Caco-2 (cell line): ENCODE measurements at places on chromosomes 2 and 18.
A peak's percentile ranks its signal among the peaks of the same experiment; 100 is the strongest.

DNA sequence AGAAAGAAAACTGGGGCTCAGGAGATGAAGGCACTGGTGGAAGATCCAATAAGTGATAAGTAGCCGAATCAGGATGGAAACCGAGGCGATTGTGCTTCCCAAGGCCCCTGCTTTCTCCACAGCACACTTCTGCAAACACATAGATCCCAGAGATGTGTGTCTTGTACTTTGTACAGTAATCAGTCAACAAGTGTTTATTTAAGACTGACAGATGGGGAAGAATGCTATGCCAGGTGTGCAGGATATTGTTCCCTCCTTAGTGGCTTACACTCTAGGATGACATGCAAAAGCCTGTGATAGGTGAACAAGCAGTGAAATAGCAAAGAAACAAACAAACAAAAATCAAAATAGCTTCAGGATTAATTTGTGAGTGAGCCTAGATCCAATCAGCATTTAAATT lies 116.6 kb downstream of the ACTR3 start:
- DNase-seq = peak; percentile 55

- no peak for DNase-seq
Observed at GRCh38 chr2:63364866-63365265, 223.4 kb downstream of the WDPCP start.

GRCh38 chr2:85312404-85312803 lies 15.4 kb downstream of the TGOLN2 start:
- DNase-seq = no peak

DNA sequence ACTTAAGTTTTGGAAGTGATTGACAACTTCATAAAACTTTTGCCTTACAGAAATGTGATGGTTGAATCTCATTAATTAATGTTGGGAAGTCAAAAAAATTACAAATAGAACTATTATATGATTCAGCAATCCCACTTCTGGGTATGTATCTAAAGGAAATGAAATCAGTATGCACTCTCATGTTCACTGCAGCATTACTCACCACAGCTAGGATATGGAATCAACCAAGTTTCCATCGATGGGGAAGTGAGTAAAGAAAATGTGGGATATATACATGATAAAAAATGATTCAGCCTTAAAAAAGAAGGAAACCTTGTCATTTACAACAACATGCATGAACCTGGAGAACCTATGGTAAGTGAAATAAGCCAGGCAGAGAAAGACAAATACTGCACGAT lies 112.4 kb upstream of the WDR75 start:
- no peak for DNase-seq

DNA sequence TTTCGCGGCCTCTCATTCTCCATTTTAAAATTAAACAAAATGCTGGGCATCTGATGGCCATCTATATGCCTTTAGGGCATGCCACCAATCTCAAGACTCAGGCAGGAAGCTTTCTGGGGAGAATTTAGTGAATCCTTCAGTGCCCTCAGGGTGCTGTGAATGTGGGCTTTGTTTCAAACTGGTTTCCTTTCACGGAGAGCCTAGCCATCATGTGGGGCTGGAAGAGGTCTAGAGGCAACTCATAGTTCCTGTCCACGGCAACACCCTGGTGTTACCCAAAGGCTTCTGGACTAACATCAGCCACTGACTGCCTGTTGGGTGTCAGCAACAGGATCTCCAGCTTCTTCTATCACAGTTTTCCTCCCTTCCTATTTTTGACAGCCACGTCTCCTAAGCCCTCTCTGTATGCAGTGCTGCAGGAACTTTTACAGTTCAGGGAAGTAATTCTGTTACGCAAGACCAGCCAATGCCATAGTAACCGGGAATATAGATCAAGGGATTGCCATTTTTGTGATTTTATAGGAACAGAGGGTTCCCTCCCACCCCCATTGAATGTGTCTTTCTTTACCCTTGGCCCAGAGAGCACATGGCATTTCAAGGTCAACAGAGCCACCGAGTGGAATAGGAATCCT lies 7.9 kb upstream of the WDR33 start:
- DNase-seq = no peak

DNA sequence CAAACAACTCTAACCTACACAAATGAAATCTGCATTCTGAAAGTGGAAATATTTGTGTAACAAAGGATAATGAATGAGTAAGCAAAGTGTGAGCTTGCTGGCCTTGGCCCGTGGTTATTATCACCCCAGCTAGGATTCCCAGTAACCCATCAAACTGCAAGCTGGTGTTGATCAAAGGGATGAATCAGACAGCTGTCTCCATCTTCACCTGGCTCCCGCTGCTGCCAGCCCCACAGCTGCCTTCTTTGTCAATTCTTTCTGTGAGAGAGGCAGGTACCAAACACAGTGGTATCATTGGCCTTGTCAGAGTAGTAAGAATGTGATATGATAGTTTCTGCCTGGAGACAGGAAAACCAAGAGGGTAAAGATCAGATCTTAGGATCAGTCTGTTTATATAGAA lies 25.2 kb upstream of the RGPD4 start:
- DNase-seq = no peak

GRCh38 chr2:55159037-55159651 lies 72.9 kb downstream of the CLHC1 start:
- no peak for DNase-seq

DNA sequence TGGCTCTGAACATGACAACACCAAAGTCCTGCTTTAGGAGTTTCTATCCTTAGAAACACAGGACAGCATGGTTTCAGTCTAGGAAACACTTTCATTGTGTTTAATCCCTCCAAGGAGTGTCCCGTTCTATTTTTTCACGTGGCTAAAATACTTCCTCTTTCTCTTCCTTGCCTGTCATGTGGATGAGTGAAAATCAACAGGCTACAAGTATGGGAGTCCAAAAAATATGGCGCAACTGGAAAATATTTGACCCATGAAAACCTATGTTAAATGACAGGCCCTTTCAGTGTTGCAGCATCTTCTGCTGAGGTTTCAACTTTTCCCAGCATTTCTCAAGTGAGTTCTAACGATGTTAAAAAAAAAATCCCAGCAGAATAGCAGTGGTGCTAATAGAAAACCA lies 146.3 kb downstream of the LAMA3 start:
- DNase-seq = no peak

- peak; percentile 92 for DNase-seq
Observed at GRCh38 chr2:96951125-96951654, 35.2 kb downstream of the FAM178B start.

- DNase-seq = no peak
Observed at GRCh38 chr2:206683546-206683945, 34.6 kb downstream of the DYTN start.

- no peak for DNase-seq
Observed at GRCh38 chr2:189609423-189609816, 28.8 kb upstream of the SLC40A1 start.

GRCh38 chr2:67776276-67776675 lies 286.5 kb downstream of the C1D start:
- DNase-seq = no peak

- DNase-seq = no peak
Observed at GRCh38 chr18:9711361-9712129, 3.4 kb downstream of the RAB31 start.

GRCh38 chr18:6561862-6562291 lies 147.2 kb upstream of the L3MBTL4 start:
- peak; percentile 29 for DNase-seq

DNA sequence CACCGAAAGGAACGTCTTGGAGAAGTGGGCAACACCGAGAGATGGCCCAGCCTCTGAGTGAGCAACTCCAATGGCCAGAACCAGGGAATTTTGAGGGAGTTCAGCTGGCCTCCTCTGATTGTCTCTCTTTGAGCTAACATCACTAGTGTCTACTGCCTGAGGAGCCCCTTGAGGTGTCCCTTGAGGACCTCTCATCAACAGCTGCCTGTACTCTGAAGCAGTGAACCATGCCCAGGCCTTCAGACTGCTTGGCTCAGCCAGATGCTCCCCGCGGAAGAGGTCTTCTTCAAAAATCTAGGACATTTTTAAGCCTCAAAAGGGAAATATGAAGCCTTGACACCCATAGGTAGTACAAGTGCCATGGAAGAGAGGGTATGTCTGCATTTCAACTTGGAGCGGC lies 430.4 kb downstream of the TXNL1 start:
- DNase-seq = no peak

DNA sequence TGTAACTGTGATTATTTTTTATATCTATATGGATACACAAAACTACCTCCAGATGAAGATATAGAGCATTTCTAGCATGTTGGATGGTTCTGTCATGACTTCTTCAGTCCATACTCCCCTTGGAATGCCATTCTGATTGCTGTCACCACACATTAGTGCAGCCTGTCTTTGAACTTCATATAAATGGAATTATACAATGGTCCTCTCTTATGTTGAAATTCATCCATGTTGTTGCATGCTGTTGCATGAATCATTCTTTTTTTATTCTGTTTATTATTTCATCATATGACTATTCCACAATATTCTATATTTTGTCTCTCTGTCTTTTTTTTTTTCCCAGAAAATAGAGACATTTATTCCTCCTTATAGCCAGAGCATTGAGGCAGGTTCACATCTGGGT lies 74.1 kb downstream of the OSBPL6 start:
- DNase-seq = no peak

- no peak for DNase-seq
Observed at GRCh38 chr18:49621301-49621700, 59.4 kb downstream of the LIPG start.

GRCh38 chr18:24795129-24795528 lies 334.7 kb downstream of the HRH4 start:
- no peak for DNase-seq

- DNase-seq = no peak
Observed at GRCh38 chr2:217365656-217366055, 505.8 kb upstream of the TNP1 start.

- no peak for DNase-seq
Observed at GRCh38 chr18:67766930-67767329, 250.4 kb upstream of the DSEL start.

DNA sequence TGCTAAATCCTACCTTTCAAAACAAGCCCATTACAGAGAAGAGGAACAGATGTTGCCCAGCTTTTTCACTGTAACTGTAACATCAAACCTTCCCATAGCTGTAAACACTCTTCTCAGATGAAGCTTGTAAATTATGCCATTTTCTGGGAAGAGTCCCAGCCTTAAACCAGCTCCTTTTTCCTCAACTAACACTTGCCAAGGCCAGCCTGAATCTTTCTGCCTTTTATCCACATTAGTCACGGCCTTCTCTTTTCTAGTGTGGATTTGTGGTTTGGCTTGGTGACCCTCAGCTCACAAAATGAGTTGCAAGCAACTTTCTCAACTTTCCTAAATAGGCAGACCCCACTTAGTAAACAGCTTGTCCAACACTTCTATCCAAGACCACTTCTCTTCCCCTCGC lies 90.2 kb downstream of the CABLES1 start:
- no peak for DNase-seq

- DNase-seq = no peak
Observed at GRCh38 chr2:111705711-111706336, 178.2 kb downstream of the ANAPC1 start.

DNA sequence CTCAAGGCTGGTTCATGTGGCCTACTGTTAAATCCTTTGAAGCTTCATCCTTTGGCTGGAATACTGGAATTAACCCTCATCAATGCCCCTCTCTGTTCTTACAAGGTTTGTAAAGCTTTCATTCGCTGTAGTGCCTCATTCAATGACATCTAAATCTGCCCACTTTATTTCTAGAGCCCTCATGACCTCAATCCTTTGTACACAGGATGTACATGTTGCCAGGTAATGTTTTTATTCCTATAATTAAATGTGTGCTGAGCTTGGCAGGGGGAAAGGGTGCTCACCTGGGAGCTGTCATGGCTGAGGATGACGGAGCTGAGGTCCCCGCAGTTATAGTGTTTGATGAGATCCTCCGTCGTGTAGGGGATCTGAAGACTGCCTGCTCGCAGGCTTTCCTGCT lies 39.3 kb downstream of the TRABD2A start:
- no peak for DNase-seq

DNA sequence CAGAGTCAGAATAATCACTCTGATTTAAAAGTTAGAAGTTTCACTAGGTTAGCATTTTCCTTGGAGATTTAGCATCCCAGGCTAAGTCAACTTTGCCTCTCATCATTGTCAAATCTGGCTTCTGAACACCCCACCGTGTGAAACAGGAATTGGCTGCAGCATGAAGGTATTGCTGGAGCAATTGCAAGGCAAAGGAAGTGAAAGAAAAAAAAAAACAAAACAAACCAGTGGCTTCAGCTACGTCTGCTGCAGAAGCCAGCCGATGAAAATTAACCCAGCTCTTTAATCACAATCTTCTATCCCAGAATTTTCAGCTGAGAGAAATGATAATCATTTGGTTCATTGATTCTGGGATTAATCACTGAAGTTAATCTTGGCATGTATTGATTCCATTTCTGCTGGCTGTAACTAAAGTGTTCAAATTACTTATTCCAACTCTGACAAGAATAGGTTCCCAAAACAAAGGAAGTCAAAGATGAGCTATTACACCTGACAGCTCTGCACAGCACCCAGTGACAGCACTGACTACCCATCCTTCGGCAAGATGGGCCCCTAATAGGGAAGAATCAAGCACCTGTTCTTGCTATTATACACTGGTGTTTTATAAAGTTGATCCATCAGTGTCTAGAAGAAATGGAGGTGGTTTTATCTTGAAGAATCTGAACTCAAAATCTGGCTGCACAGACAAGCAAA lies 42.7 kb upstream of the REG3G start:
- DNase-seq = no peak

- DNase-seq = no peak
Observed at GRCh38 chr2:158773121-158773520, 22.0 kb upstream of the DAPL1 start.

- peak; percentile 31 for DNase-seq
Observed at GRCh38 chr2:198314559-198315153, 510.3 kb downstream of the PLCL1 start.

DNA sequence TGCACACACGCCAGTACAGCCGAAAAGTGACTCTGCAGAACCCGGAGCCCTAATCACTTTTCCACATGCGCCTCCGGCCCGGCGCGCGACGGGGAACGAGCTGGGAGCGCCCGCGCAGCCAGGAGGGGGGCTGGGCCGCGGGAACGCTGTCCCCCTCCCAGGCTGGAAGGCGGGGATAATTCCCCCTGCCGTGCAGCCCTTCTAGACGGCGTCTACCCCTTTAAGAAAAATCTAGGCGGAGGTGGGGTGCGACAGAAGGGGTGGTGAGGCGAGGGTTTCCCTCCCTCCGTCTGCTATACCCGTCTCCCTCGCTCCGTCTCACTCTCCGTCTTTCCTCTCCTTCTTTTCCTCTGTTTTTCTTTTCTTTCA lies 2.4 kb downstream of the CYP26B1 start:
- DNase-seq = peak; percentile 40

GRCh38 chr2:179785902-179786301 lies 75.5 kb downstream of the ZNF385B start:
- DNase-seq = no peak

GRCh38 chr2:202612145-202612544 lies 22.6 kb upstream of the FAM117B start:
- no peak for DNase-seq
